ENCODE measurements at places on chromosomes 5 and 9. TPM values are rescaled to one million over a fixed set of nuclear protein-coding genes. Genes with fewer than 3 reads are reported as not detected.

LCN1 gene
- total RNA-seq: not detected

CCNI2 gene
- 16.7 TPM for total RNA-seq

F2RL2 gene
- 0.07 TPM for total RNA-seq

TRPM3 gene
- total RNA-seq: not detected

ISOC1 gene
- 15.5 TPM for total RNA-seq

PLAC8L1 gene
- 0.50 TPM for total RNA-seq

HK3 gene
- total RNA-seq: not detected

HCN1 gene
- not detected for total RNA-seq

OR1Q1 gene
- total RNA-seq: 0.40 TPM

IRGM gene
- total RNA-seq: 1.7 TPM

MFAP3 gene
- total RNA-seq: 23.3 TPM

SPOCK1 gene
- 0.38 TPM for total RNA-seq

CCNO gene
- 0.26 TPM for total RNA-seq

TYRP1 gene
- not detected for total RNA-seq

CDH10 gene
- not detected for total RNA-seq

DNA sequence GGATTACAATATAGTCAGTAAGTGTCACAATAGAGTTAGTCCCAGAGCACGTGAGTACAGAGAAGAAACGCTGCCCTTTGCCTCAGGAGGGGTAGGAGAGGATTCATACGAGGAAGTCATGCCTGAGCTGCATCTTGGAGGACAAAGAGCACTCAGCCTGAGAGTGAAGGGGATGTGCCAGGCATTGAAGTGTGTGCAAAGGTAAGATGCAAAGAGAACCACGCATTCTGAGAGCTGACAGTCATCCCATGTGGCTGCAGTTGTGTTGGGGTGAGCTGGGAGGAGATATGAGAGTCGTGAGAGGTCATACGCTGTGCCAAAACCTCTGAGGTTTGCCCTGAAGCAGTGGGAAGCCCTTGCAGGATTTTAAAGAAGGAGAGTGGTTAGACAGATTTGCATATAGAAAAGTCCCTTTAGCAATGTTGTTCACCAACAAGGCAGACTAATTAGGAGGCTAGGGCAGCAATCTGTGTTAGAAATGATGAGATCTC is 97.5 kb downstream of the PIP5K1B start:
- peak; percentile 56 for DNase-seq

DNA sequence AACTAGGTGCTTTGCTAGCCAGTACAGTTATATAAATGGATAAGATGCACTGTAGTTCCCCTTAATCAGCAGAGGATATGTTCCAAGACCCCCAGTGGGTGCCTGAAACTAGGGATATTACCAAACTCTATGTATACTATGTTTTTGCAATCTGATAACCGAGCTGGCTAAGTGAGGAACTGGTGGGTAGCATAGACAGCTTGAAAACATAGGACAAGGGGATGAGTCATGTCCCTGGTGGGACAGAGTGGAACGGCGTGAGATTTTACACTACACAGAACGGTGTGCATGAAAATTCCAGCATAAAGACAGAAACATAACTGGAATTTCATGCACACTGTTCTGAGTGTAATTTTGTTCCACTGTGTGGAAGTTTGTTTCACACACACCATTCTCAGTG is 86.9 kb downstream of the BASP1 start:
- no peak for DNase-seq

DNA sequence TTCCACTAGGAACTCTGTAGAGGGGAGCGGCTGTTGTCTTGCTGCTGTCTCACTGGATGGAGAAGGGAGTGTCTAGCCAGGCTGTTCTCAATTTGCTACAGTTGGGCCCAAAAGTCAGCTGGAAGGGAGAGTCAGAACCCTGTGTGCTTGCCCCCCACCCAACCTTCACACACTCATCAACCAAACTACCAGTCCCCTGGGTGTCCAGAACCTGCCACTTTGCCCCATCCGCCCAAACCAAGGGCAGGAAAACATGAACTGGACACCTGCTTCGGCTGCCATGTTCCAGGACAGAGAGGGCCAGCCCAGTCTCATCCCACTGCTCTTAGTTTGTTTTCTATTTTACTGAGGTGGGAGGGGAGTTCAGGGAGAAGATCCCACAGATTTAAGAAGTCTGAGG is 82.1 kb downstream of the S1PR3 start:
- DNase-seq: no peak

DNA sequence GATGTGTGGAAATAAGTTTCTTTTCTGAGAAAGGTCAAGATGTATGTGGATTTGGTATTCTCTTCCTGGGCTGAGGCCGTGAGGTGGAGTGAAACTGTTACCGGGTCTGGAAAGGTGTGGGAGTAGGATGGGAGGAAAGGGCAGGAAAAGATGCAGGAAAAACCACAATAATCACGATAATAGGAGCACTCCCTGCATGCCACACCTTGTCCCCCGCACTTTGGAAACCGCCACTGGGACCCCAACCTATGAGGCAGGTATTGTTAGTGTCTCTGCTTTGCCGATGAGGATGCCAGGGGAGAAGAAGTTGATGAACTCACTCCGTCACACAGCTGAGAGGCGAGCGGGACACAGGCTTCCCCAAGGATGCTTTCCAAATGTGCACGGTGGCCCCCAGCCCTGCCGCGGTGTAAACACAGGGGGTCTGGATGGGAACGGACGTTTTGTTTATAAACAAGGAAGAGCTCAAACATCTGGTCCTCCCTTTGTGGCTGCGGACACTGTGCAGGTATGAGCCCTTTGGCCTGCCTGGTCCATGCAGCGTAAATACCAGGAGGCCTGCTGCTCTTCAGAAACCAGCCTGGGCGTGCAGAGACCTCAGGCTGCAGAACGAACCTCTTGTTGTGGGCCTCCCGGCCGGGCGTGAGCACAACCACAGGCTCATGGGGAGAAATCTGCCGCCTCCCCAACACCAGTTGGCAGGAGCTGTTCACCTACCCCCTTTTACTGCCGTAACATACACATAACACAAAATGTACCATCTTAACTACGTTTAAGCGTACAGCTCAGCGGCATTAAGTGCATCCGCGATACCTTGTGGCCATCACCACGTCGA is 126.7 kb downstream of the COL23A1 start:
- peak; percentile 36 for DNase-seq

DNA sequence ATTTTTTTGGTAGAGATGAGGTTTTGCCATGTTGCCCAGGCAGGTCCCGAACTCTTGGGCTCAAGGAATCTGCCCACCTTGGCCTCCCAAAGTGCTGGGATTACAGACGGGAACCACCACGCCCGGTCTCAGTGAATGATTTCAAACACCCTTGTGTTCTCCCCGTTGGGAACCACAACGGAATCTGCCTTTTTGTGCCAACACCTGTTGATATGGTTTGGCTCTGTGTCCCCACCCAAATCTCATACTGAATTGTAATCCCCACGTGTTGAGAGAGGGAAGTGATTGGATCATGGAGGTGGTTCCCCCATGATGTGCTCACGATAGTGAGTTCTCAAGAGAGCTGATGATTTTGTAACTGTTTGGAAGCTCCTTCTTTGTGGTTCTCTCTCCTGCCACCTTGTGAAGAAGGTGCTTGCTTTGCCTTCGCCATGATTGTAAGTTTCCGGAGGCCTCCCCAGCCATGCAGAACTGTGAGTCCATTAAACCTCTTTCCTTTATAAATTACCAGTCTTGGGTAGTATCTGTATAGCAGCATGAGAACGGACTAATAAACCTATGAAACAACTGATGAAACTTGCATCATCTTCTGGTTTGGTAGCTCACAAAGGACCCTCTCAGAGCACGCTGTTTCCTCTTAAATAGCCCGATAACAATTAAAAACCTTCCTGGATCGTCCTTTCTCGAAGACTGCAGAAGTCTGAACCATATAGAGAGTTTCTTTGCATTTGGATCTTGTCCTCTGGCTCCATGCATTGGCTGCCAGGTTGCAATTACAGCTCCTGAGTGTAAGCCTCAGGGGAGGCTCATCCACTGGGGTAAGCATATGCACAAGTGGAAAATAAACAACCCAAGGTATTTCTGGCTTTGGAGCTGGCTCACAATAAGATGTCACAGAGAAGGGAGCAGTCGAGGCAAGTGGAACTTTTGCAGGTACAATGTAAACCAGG is 91.5 kb downstream of the SPRY4 start:
- no peak for DNase-seq

DNA sequence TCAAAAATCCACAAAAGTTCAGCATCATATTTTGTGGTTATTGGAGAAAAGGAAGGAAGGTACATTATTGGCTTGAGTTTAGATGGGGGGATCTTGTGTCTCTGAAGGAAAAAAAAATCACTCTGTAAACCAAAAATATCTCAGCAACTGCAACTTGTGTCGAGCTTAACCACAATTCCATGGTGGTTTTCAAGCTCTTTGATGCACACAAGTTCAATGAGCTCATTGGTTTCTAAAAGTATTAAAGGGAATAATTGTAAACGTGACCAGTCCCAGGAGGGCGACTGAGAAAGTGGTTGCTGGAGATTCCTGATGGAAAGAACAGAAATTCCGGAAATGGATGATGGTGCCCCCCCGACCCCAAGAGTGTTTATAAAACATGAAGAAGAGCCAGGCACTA is 173.8 kb downstream of the PSAT1 start:
- DNase-seq: no peak

- DNase-seq: no peak
Measured at GRCh38 chr5:36939969-36940858, 63.6 kb downstream of the NIPBL start.

- DNase-seq: no peak
Measured at GRCh38 chr5:157354800-157355199, 88.9 kb downstream of the CYFIP2 start.

- no peak for DNase-seq
Measured at GRCh38 chr9:136444102-136444501, 4.5 kb upstream of the INPP5E start.

GRCh38 chr9:109355564-109356297 is 34.9 kb upstream of the EPB41L4B start:
- DNase-seq: no peak

- no peak for DNase-seq
Measured at GRCh38 chr5:180689775-180690174, 40.4 kb upstream of the FLT4 start.

GRCh38 chr5:55982957-55983381 is 11.8 kb downstream of the IL6ST start:
- DNase-seq: no peak

- DNase-seq: no peak
Measured at GRCh38 chr9:21854119-21854518, 51.7 kb downstream of the MTAP start.

GRCh38 chr9:127278372-127278771 is 13.8 kb downstream of the GARNL3 start:
- no peak for DNase-seq

GRCh38 chr5:64691291-64691690 is 988 bp downstream of the SHISAL2B start:
- DNase-seq: no peak

GRCh38 chr9:27427272-27427643 is 96.8 kb upstream of the IFNK start:
- no peak for DNase-seq

GRCh38 chr9:130013326-130013725 is 29.7 kb downstream of the FNBP1 start:
- peak; percentile 34 for DNase-seq

GRCh38 chr5:75909223-75909622 is 174.0 kb upstream of the SV2C start:
- no peak for DNase-seq

DNA sequence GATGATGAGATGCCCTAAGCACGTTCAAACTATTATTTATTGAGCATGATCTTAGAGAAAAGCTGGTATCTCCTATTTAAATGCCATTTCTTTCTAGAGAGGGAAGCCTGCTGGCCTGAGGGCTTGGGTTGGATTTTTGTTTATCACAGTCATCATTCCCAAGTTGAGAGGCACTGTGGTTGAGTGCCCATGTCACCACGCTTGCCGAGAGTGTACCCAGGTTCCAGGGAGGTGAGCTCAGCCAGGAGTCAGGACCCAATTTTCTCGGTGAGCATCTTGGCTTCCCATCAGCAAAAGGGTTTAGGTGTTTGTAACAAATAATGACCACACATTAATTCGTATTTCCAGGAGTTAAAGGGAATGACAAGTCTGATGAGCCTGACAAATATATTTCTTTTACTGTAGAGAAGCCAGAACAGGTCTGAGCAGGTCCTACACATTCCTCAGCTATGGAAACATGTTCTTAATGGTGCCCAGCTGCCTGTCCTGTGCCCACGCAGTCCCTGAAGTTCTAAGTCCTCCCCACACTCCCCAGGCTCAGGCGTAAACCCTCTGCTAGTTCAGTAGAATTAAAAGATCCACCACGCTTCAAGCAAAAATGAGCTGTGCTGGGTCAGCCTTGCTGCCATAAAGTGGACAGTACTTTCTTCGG is 258.9 kb upstream of the IRX2 start:
- DNase-seq: peak; percentile 7

GRCh38 chr9:133634081-133634691 is 2.0 kb upstream of the DBH start:
- DNase-seq: no peak

GRCh38 chr9:113388833-113389232 is 12.0 kb upstream of the HDHD3 start:
- no peak for DNase-seq

GRCh38 chr9:114314256-114314867 is 8.5 kb upstream of the ORM1 start:
- no peak for DNase-seq

DNA sequence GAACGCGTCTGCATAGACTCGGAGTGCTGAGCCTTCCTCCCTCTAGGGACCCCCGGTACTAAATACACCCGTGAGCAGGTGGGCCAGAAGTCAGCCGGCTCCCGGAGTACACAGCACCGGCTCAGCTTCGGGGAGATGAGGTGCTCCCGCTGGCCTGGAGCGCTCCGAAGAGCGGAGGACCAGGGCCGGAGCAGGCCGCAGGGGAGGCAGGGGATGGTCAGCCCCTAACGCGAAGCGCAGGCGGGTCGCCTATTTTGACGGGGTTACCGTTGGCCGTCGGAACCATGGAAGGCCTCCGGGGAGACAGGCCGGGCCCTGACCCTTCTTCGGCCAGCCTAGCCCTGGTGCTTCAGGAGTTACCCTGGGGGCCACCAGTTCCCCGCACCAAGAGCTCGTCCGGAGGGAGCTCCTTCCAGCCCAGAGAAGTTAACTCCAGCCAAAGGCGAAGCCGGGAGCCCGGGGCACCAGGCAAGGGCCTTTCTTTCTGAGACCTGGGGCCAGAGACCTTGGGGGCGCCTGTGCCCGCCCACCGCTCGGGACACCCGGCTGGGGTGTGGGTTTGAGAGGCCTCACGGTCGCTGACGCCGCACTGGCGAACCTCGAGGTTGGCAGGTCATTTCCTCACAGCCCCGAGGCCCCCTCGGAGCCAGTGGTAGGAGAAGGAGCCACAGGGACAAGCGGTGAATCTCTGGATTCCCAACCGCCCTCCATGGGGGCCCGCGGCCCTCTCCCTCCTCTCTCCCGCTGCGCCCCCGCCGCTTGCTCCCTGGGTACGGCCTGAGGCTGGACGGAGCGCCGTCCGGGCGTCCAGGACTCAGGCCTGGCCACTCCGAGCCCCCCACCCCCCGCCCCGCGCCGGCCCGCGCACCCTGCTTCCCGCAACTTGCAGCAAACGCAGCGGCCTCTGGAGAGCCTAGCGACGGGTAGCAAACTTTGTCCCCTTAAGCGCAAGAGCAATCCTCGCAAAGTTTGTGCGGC is 3.4 kb upstream of the IRX4 start:
- DNase-seq: no peak

GRCh38 chr5:80784451-80784850 is 129.7 kb upstream of the DHFR start:
- no peak for DNase-seq

GRCh38 chr5:31412324-31412723 is 119.6 kb downstream of the DROSHA start:
- no peak for DNase-seq
